ENCODE measurements at places on chromosomes 2 and 18.

- DNase-seq, result no peak
Observed at GRCh38 chr2:175872721-175873120, 129.3 kb downstream of the LNPK start.

- no peak for DNase-seq
Observed at GRCh38 chr18:6857300-6857699, 127.8 kb downstream of the ARHGAP28 start.

GRCh38 chr2:201779901-201780673, 646 bp downstream of the ALS2 start:
- no peak for DNase-seq

GRCh38 chr2:45046786-45047185, 37.5 kb upstream of the SIX2 start:
- DNase-seq, result no peak

GRCh38 chr2:44949329-44950151, 8.0 kb downstream of the SIX3 start:
- no peak for DNase-seq

GRCh38 chr2:241659150-241659739, 21.8 kb downstream of the ATG4B start:
- no peak for DNase-seq

DNA sequence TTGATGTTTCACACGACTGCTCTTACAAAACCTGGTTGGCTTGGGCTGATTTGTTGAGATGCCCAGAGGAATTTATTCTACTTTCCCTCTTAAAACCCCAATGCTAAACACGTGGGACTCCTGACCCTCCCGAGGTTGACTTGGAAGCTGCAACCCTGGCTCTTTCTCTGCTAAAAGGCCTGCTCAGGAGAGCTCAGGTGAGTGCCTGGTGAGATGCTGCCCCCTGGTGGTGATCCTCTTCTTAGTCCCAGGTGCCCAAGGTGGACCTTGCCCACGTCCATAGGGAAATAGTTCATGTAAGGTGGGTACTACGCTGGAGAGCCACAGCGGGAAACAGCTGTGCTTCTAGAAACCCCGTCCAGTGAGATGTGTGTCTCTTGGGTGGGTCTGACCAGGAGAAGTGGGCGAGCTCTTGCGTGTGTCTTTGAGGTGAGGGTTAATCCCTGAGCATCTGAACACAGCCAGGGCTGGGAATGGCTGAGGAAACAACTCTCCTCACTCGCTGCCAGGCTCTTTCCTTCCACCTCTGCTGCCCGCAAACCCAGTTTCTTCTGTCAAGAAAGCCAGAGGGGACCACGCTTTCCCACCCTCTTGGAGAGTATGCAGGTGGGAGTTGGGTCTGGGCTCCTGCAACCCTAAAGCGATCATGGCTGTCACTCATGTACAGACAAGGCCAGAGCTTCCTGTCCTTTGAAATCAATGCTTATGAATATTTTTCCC, 25.5 kb upstream of the PXDN start:
- DNase-seq, result no peak

GRCh38 chr2:216927163-216927562, 67.3 kb upstream of the TNP1 start:
- DNase-seq, result no peak

DNA sequence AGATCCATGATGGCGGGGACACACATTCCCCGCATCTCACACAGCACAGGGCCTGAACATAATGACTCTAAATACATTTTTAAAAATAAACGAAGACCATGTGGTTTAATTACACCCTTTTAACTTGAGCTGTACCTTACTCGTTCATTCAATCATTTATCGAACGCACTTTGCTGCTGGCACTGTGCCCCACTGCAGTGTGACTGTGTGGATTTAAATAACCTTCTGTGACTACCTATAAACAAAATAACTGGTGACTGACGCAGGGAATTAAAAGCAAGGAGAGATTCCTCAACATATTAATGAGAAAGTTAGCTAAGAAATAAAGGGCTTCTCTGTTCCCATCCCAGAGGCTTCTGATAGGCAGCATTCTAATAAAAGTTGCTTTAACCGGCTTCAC, 10.9 kb upstream of the FZD7 start:
- DNase-seq, result no peak

GRCh38 chr2:39359453-39360038, 77.5 kb downstream of the MAP4K3 start:
- DNase-seq, result no peak

- DNase-seq, result no peak
Observed at GRCh38 chr2:38244301-38244700, 132.8 kb downstream of the ATL2 start.

GRCh38 chr2:200471324-200471848, 38.5 kb downstream of the KCTD18 start:
- DNase-seq, result no peak

- DNase-seq, result no peak
Observed at GRCh38 chr2:60312618-60313017, 240.8 kb downstream of the BCL11A start.

DNA sequence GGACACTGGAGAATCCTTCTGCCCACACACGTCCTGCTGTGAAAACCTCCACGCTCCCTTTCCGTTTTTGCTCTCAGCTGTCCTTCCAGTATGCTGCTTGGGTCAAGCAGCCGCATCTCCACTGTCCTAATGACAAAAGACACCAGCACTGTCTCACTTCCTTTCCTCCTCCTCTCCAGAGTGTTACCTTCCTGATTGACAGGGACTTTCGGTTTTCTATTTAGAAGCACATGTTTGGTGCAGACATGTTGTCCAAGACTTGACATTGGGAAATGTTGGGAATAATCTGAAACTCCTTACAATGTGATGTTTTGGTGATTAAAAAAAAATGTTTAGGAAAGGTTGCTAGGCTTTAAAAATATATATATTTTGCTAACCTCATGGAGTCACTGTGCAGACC, 226.6 kb downstream of the FAM210A start:
- no peak for DNase-seq

- DNase-seq, result no peak
Observed at GRCh38 chr2:190927301-190927700, 46.7 kb downstream of the GLS start.

DNA sequence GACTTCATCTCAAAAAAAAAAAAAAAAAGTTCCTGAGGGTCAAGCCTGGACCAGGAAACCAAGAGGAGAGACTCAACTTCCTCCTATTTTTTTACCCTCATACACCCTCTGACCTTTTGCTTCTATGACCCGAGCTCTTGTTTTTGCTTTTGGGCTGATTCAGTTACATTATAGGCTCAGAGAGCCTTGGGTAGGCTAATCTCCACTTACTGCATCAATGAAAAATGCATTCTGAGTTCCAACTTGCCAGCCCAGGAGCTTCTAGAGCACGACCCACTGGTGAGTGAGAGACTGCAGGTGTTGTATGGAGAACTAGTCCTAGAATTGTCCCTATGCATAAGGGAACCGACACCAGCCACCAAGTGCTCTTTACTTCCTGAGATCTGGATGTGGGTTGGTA, 91.1 kb downstream of the CABLES1 start:
- DNase-seq, result no peak

- no peak for DNase-seq
Observed at GRCh38 chr18:24683925-24684324, 223.5 kb downstream of the HRH4 start.

- no peak for DNase-seq
Observed at GRCh38 chr2:10306901-10307463, 4.3 kb downstream of the HPCAL1 start.

GRCh38 chr2:36911012-36911411, 55.3 kb downstream of the STRN start:
- DNase-seq, result no peak

- DNase-seq, result no peak
Observed at GRCh38 chr18:36196238-36196995, 9.1 kb downstream of the MOCOS start.

DNA sequence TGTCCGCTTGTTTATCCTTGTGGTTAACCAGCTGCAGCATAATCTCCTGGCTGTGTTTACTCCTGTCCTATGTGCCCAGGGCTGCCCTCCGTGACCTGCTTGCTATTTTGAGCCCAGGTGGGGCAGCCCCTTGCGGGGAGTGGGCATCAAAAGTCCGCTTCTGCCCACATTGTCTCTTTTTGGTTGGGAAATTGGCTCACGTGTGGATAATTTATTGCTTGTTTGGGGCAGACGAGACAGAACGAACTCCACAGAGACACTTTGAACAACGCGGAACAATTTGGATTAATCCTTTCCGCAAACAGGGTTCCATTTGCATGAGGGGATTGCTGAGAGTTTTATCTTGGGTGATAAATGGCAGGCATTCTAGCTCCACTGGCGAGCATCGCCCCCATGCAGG, 8.1 kb upstream of the CXCR4 start:
- DNase-seq, result no peak

- no peak for DNase-seq
Observed at GRCh38 chr18:63000839-63001238, 285.5 kb downstream of the PHLPP1 start.

DNA sequence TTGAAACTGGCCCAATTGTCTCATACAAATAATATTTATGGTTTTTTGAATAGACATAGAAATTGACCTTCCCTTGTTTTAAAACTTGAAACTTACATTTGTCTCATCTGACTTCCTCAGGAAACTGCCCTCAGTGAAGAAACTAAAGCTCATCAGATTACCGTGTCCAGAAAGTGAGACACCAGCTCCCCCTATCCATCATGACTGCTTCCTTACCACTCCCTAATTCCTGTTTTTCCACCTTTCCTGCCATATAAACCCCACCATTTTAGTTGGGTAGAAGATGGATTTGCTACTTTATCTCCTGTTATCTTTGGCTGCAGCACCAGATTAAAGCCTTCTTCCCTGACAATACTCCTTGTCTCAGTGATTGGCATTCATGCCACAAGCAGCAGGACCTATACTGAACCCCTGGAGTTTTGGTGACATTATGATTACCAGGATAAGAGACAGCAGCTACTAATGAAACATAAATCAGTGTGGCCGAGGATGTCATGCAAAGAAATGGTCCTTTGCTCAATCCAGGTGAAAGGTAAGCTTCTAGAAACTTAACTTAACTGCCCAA, 1627.6 kb upstream of the ZEB2 start:
- DNase-seq, result no peak

DNA sequence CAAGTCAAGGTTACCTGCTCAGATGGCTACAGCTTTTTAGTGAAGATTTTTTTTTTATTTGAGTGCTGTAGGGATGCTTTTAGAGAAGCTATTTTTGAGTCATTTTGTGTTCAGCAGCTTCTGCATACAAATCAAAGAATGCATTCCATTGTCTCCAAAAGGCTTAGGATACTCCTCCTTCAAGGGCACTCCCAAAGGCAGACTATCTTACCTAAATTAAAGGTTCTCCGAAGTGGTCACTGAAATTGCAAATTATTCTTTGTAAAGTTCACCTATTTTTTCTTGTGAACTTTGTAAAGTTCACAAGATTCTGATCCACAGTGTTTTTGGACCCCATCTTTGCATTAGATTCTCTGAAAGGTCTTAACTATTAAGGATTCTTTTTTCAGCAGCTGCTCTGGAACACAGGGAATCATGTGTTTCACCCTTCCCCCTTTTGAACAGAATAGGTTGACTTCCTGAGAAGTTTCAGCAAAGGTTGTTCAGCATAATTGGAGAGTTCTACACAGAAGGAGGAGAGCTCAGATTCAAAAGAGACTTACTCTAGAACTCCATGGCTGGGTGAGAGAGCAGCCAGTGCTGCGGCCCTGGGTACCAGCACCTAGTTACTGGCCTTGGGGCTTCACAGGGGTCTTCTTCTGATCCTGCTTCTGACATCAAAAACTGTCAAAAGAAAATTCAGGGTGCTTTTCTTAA, 14.5 kb downstream of the CLIP4 start:
- DNase-seq, result no peak

DNA sequence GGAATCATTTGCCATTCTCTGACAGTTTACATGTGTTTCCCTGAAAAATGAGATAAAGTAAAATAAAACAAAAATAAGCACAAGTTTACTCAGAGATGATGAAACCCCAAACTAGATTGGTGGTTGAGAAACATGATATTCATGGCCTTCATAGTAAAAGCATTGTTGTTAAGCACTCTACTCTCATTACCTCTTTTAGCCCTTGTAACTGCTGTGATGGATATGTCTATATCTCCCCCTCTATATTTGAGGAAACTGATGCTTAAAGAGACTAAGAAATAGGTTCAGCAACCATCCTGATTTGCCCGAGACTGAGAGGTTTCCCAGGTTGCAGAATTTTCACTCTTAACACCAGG, 33.9 kb upstream of the GALNT3 start:
- no peak for DNase-seq

GRCh38 chr2:104476563-104476988, 377.3 kb upstream of the POU3F3 start:
- no peak for DNase-seq

- no peak for DNase-seq
Observed at GRCh38 chr2:47737191-47737975, 45.6 kb upstream of the MSH6 start.

DNA sequence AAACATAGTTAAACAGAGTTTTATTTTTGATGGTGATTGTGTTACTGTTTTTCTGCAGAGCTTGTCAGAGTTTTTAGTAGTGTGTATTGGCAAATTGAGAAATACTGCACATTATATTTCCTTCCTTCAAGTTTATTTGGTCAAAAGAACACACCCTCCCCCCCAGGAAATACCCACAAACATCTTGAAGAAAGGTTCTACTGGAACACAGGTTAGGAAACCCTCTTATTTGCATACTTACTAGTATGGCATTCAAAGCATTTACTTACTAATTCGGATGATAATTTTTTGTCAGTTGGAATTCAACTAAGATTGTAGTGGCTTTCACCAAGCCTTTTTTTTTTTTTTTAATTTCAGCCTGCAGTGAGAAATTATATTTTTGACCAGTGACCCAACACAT, 9.1 kb downstream of the CAB39 start:
- DNase-seq, result no peak

- DNase-seq, result no peak
Observed at GRCh38 chr2:27946530-27947060, 56.1 kb downstream of the BABAM2 start.

DNA sequence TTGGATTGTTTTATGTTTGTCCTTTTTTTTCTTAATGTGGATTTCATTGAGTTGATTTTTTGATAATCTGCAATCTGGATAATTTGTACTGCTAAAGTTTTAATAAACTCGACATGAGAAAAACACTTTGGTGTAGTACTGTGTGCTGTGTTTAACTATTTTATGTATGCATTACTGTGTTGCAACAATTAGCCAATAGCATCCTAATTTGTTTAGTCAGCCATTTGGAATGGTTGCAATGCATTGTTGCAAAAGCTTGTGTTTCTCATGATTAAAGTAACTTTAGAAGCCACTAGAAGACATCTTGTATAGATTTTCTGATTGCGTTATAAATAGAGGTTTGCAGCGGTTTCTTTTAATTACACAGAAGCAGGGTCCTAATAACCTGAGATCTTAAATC, 53.5 kb downstream of the PPIG start:
- no peak for DNase-seq

DNA sequence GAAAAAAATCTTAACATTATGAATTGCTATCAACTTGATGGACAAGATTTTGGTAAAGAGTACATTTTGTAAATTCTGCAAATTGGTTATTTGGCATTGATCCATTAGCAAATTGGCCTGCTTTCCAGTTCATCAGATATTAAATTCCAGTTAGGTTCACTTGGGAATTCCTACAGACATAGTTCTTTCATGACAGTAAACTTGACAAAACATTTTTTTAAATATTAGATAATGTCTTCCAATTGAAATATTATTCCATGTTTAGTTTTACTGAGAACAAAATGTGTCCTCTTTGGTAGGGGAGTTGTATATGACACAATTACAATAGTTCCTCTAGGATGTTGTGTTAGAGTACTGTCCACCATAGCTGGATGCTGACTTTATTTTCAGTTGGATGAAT, 141.9 kb downstream of the LCLAT1 start:
- no peak for DNase-seq
